ENCODE measurements at places on chromosomes 1 and 21. TPM values are rescaled to one million over a fixed set of nuclear protein-coding genes. Genes with fewer than 3 reads are reported as not detected.

- no peak for DNase-seq
Measured at GRCh38 chr1:40847023-40847745, 15.0 kb downstream of the CITED4 start.

GRCh38 chr1:27598902-27599528 lies 4.9 kb downstream of the AHDC1 start:
- peak; percentile 82 for DNase-seq

DNA sequence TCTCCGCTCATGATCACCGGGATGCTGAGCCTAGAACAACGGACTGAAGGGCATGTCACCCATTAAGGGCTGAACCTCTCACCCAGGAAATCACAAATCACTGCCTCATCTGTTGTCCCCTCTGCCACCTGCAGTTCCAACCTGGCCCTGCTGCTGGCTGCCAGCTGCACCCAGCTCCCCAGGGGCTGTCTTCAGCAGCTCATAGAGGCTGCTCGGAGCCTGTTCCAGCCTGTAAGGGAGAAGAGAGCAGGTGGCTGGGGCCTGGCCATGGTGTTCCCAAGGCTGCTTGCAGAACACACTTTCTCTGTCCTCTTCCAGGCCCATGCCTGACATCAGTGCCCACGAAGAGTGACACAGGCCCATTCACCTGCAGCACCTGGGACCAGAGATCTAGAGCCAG lies 44.5 kb upstream of the DISP3 start:
- no peak for DNase-seq

DNA sequence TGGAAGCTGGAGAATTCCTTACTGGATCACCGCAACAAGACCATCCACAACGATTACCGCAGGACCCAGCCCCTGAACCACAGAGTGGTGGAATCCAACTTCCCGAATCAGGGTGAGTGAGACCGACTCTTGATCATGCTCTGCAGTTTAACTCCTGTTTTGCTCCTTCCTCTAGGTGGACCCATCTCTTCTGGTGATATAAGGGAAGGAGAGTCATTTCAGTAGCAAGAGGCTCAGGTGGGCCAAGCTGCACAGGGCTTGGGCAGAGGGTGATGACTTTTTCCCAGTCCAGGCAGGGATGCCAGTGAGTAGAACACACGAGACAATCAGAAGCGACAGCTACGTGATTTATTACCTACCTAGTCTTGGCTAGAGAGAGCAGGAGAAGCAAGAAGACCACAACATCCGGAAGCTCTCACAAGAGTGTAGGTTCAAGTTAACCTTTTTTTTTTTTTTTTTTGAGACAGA lies 25.2 kb downstream of the CA6 start:
- DNase-seq = peak; percentile 85

- no peak for DNase-seq
Measured at GRCh38 chr1:182330303-182330702, 61.3 kb downstream of the GLUL start.

Gene LRRC52
- not detected for total RNA-seq

Gene DNALI1
- total RNA-seq = not detected

- no peak for DNase-seq
Measured at GRCh38 chr1:44049839-44050238, 18.6 kb upstream of the SLC6A9 start.

Gene CYYR1
- not detected for total RNA-seq

Gene GPR37L1
- total RNA-seq = not detected

Gene TNNI3K
- 0.52 TPM for total RNA-seq

GRCh38 chr1:53048960-53049573 lies 12.9 kb upstream of the PODN start:
- DNase-seq = no peak

GRCh38 chr1:53087332-53088285 lies 25.6 kb downstream of the PODN start:
- no peak for DNase-seq

Gene BRDT
- not detected for total RNA-seq

DNA sequence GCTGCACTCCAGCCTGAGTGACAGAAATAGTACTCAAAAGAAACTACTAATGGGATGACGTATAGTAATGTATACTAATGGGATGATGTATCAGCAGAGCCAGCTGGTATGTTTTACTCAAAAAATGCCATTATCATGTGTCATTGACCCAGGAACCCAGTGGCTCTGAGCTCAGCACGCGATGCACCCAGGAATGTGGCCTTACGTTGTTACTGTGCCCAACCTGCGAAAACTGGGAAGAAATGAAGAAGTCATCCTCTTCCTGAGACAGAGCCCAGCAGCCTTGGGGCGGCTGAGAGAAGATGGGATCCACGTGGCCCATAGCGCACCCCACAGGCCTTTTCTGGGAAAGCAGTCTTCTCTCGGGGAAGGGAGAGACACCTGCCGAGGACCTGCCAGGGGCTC lies 8.8 kb downstream of the UBE2J2 start:
- DNase-seq = peak; percentile 51

All from activated CD8-positive, alpha-beta T cell treated with anti-CD3 and anti-CD28 coated beads for 36 hours (primary cell).